ENCODE measurements at places on chromosomes 12 and 14.
A peak's percentile ranks its signal among the peaks of the same experiment; 100 is the strongest.

DNA sequence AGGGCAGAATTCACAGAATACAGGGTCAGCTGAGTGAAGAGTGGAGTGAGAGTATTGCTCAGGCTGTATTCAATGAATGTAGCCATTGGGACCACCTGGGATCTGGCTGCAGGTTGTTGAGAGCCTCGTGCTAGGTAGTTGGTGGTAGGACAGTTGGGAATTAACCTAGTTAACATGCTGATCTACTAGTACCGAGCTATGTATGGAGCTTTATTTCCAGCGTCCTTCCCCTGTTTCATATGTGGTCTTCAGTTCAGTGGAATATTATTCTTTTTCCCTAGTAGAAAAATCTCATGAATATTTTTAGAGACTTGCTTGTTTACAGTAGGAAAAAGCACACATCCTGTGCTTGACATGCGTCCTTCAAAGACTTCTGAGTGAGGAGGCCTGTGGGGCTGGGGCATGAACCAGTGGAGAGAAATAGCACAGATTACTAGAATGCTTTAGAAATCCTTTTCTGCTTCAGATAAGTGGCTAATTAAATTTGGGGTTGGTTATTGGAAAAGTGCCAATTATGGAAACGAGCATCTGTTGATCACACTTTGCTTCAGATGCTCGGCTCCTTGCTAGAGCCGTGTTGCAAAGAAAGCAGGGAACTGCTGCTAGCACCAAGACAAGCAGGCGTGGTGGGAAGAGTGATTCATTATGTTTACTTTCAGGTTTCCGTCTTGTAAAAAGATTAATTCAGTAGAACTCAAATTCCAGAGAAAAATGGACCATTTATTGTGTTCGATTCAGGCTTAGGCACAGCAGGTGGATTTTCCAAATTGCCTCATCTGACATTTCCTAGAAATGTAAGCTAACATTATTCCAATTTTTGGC lies 53.6 kb downstream of the ARF6 start:
- DNase-seq, result peak; percentile 52

DNA sequence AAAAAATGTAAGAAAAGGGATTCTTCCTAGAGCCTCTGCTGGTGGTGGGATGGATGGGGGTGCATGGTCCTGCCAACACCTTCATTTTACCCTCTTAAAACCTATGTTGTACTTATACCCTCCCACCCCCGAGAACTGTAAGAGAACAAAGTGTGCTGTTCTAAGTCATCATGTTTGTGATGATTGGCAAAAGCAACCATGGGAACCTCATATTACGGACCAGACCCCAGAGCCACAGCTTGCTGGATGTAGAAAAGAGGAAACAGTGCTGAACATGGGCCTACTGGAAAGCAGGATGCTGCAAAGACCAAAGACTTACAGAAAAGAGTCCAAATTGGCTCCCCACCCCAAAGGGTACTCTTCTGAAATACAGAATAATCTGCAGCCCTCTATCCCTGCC lies 311.2 kb downstream of the DUSP6 start:
- no peak for DNase-seq

DNA sequence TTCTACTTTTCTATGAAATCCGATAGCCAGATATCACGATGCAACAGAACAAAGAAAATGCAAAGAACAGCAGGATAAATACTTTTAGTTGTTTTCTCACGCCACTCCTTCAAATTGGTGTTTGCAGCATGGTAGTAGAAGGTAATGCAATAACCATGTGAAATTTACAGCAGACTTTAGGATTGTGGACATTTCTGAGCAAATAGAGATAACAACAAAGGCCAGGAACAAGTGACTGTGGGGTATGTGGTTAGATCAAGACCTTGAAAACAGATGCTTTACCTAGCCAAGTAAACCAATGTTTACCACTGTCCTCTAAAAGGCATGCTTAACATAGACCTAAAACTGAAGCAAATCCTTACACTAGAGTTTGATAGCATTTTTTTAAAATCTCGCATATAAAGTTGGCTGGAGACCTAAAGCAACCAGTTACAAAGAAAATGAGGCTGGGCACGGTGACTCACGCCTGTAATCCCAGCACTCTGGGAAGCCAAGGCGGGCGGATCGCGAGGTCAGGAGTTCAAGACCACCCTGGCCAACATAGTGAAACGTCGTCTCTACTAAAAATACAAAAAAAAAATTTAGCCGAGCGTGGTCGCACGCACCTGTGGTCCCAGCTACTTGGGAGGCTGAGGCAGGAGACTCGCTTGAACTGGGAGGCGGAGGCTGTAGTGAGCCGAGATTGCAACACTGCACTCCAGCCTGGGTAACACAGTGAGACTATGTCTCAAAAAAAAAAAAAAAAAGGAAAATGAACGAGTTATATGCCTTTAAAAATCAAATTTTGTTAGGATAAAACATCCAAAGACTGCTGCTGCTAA lies 123.2 kb upstream of the FOXN3 start:
- no peak for DNase-seq

DNA sequence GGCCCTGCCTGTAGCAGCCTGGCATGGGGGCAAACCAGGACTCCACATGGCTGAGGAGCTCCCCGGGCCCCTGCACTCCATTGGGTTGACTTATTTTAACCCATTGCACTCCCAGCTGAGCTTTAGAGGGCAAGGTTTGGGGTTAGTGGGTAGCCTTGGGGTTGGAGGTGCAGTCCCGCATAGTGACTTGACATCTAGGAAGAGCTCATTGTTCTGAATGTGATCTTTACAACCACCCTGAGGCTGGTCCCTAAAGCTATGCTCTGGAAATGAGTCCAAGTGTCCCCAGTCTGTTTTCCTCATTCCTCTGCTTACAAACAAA lies 36.4 kb downstream of the NFKBIA start:
- DNase-seq, result no peak

DNA sequence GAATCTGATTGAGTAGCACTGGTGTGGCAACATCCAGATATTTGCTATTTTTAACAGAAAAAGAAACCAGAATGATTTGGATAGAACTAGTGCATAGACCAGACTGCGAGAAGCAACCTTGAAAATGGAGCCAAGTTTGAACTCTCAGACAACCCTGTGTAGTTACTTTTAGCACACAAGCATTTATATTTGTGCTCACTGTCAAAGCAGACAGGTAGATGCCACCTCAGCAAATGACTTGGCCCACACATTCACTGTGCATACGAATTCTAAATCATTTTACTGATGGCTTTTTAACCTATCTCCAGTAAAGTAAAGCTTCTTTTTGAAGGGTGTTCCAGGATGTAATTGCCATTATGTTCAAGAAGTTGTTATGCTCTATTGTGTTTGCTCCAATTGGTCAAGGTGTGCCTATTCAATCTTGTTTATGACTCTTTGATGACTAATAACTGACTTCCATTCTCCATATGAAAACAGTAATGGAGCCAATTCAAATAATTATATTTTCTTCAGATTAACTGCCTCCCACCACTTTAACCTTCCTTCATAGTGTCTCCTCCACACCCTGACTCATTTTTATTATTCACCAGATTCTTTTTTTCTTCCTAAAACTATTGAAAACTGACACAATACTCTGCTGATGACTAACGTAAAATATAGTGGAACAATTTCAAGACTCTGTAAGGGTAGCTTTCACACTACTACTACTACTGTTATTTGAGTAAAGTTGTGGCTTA lies 138.5 kb downstream of the CCER1 start:
- peak; percentile 18 for DNase-seq

DNA sequence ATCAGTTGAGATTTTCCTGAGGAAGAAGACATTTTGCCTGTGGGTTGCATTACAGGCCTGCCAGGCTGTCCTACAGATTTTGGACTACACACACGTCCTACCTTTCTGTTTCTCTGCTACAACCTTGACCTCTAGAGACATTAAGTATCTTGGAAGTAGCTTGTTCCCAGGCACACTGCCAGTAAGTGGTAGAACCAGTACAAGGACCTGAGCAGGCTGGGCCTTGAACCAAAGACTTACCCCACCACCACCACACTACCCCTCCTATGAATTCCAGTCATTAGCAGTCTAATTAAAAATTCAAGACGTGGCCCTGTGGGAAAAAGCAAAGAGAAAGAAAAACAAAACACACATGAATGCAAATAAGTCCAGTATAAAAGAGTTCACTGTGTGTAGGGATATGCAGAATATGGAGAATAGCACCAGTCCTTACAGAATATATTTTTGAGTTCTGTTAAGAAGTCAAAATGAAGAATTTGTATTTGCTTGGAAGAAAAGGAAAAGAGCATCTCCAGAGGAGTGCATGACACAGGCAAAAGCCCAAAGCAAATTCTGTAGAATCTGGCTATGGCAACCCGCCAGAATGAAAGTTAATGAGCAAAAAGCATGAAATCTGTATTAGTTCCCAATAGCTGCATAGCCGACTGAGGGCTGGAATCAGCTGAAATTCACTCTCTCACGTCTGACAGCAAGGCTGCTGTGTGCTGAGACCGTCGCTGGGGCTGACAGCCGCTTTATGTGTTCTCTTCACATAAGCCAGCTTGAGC lies 74.3 kb upstream of the ST8SIA1 start:
- DNase-seq, result no peak

- DNase-seq, result no peak
Observed at GRCh38 chr12:63047146-63047545, 103.9 kb downstream of the AVPR1A start.

- DNase-seq, result no peak
Observed at GRCh38 chr14:101004954-101005353, 101.4 kb upstream of the RTL1 start.

- no peak for DNase-seq
Observed at GRCh38 chr14:104512061-104512460, 67.5 kb upstream of the C14orf180 start.

DNA sequence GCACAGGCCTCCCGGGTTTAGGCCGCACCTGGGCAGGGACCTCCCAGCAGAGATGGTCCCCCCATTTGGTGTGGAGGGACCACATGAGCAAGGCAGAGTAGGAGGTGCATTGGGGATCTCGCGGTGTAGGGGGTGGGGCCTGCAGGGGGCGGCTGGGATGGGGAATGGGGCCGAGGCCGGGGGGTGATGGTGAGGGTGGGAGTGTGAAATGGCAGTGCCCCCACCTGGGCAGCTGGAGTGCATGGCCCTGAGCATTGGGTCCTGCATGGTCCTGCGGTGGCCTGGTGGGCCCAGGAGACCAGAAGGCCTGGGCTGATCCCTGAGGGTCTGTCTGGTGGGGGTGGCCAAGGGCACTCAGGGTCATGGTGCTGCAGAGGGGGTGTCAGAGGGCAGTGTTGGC lies 111.8 kb downstream of the KIF26A start:
- no peak for DNase-seq

DNA sequence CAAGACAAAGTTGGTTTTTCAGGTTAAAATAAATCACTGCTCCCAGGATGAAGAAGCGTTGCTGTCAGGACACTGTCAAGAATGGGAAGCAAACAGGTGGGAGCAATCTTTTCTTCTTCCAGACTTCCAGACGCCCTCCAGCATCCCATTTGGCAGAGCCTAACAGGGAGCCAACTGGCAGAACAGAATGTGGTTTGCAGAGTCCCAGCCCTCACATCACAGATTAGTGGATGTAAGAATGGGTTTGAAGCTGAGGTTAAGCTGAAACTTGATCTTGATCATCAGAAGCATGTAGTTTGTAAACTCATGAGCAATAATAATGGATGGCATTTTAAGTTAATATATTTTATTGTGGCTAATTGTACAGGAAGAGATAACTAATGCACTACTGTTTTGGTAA lies 636.4 kb downstream of the SLC6A15 start:
- DNase-seq, result no peak
